BJ (cell line): ENCODE measurements at places on chromosomes 7 and 10.

DNA sequence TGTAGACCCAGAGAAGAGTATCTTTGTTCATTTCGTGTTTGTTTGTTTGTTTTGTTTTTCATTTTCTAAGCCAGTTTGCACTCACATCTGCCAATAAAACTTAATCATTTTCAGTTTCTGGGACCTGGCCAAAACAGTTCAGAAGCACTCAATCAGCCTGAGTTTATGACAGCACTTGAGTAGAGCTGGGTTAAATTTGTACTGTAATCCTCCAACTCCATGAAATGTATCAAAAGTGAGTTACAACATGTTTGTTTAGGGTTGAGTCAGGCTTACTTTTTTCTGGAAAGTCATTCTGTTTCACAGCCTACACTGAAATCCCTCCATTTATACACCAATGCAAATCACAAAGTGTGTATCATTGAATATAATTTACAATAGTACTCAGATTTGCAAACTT is 91.9 kb downstream of the ZWINT start:
- DNase-seq: no peak

- DNase-seq: no peak
These were observed 222.8 kb upstream of the NRP1 start for GRCh38 chr10:33557313-33557712.

- no peak for DNase-seq
These were observed 5.6 kb downstream of the TMEM168 start for GRCh38 chr7:112784603-112785002.

GRCh38 chr7:148155000-148155399 is 435.6 kb upstream of the C7orf33 start:
- no peak for DNase-seq

DNA sequence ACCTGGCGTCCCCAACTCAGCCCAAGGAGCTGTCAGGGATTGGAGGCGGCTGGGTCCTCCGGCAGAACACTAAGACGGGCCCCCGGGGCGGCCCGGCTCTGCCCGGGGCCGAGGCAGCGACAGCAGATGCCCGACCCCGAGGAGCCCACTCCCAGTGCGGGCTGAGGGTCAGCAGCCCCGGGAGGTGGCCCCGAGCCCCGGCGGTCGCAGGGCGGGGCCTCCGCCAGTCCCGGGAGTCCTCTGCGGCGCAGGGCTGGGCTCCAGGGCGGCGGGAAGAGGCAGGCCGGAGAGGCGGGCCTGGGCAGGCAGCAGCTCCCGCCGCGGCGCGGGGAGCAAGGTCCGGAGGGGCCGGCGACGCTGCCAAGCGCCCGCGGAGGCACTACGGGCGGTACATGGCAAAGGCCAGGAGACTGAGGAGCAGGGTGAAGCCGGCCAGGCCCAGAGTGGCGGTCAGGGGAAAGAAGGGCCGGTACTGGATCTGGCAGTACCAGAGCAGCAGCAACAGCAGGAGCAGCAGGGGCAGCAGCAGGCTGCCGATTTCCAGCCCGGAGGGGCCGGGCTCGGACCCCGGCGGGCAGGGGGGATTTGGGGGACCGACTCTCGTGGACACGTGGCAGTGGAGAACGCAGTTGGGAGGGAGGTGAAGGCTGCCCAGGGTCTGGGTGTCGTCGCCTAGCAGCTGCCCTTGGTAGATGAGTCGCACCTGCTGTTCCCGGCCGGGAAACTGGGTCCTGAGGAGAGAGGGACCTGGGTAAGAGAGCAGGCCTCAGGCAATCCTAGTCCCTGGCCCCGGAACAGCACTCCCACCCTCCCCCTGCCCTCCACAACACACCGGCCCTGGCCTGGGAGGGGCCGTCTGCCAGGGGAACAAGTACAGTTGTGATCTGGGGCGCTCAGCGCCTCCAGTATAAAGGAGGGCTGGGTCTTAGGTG is 827 bp upstream of the FASTK start:
- no peak for DNase-seq

GRCh38 chr10:31467791-31468535 is 148.9 kb downstream of the ZEB1 start:
- no peak for DNase-seq

DNA sequence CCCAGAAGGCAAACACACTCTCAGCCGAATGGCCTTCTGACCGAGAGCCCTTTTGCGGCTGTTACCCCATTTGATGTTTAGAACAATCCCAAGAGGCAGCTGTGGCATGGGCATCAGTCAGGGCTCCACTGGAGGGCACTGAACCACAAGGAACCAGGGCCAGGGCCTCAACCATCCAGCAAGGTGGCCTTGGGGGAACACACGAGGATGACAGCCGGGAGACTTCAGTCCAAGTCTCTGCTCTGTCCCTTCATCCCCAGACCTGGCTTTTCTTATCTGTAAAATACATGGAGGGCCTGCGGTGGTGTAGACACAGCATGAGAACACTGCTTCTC is 63.6 kb upstream of the INSIG1 start:
- DNase-seq: no peak

DNA sequence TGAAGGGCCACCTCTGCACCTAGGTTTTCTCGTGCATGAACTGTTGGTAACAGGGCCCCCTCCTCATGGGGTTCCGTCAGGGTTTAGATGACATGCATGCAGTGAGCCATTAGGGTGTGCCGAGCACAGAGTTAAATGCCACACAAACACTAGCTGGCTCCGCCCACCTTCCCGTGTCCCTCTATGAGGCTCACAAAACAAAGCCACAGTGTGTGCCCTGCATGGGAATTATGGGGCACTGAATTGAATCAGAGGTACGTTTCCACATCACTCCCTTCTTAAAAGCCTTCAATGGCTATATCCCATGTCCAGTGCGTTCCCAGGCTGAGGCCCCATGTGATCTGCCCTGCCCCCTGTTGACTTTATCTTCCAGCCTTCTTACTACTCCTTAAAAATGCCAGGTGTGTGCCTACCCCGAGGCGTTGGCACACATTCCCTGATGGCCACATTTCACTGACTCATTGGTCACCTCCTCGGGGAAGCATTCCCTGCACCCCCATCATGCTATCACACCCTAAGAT is 35.7 kb downstream of the GSDME start:
- no peak for DNase-seq

DNA sequence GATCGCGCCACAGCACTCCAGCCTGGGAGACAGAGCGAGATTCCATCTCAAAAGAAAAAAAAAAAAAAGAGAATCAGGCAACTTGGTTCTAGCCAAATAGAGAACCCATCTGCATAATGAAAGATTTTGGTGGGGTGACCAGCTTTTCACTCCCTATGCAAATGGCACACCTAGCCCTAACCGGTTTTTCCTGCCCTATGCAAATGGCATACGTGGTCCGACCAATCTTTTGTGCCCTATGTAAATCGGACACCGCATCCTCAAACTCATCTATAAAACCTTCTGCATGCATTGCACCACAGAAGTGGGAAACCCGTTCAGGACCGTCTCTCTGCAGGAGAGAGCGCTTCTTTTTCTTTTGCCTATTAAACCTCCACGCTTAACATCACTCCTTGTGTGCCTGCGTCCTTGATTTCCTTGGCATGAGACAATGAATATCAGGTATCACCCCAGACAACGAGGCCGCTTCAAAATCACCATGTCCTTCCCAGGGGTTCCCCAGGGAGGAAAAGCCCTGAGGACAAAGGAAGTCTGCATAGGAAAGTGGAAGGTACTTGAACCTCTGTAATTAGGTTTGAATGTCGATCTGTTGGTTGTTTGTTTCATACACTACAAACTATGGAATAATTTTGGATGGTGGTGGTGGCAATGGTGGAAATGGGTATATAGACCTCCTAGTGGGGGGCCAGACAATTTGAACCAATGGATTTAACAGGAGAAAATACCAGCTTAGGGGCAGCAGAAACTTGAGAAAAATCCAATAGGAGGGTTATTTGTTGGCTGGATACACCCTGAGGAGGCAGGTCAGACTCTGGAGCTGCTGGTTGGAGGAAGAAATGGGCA is 396.2 kb downstream of the TYW1 start:
- no peak for DNase-seq

- DNase-seq: peak; percentile 55
These were observed 143.1 kb downstream of the GNAI1 start for GRCh38 chr7:80277434-80278427.

GRCh38 chr7:40711706-40712105 is 576.9 kb downstream of the SUGCT start:
- DNase-seq: no peak

DNA sequence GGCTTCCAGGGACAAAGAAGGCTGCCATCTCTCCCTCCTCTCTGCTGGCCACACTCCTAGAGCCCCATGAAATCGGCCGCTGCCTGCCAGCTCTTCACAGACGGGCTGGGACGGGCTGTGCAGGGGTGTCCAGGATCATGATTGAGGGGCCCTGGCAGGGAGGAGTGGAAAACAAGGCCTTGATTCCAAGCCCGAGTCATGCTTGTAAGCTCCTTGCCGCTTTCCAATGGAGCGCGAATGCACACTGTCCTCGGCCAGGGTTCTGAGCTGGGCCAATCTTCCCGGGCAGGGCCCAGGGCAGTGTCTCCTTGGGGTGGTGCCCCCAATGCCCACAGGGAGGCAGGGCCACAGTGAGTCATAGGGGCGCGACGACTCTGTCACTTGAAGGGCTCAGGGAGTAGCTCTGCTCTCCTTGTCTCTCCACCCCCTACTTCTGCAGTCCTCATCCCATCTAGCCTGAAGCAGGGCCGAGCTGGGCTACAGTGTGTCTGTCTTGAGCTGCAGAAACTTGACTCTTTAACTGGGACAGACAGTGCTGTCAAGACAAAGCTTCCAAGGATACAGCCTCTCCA is 186.2 kb upstream of the SVIL start:
- no peak for DNase-seq

DNA sequence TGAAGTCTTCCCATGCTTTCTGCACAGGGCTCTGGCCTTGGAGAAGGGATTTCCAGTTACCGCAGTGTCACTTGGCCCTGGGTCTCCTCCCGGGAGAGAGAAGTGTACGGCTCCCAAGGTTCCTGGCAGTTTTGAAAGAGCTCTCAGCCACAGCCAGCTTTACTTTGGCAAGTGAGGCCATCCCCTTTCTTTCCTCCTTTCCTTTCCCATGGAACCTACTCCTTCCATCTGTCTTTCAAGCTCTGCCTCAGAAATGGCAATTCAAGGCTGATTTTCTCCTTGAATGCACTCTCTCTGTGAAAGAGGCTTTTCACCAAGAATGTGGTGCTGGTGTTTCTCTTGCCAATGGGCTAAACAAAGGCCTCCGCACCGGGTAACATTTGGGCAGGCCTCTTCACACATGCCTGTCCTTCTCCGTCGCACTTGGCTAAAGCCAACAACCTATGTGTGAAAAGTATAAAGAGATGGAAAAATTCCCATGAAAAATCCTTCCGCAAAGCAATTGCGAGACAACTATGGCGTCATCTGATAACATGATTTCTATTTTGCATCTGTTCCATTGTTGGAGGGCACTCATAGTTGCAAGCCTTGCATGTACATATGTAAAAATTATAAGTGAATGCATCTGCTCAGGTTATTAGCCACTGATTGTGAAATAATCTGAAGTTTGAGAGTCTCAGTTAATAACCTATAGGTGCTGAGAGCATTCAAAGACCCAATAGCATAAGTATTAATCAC is 125.4 kb downstream of the PFKFB3 start:
- DNase-seq: no peak

DNA sequence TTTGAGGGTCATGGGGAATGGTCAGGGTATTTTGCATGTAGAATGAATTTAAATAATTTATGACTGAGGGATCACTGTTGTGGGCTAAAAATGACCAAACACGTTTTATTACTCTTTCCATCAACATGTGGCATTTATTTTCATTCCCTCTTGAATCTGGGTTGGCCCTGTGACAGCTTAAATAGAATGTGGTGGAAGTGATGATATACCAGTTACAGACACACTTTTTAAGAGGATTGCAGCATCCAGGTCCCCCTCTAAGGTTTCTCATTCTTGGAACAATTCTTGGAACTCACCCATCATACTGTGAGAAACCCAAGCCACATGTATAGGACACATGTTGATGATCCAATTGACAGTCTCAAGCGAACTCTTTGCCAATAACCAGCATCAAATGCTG is 272.4 kb downstream of the ETV1 start:
- DNase-seq: no peak

- DNase-seq: no peak
These were observed 2.4 kb downstream of the TMEM72 start for GRCh38 chr10:44913350-44914081.

- no peak for DNase-seq
These were observed 179.2 kb upstream of the FAM3C start for GRCh38 chr7:121575194-121575765.

- no peak for DNase-seq
These were observed 24.5 kb downstream of the STEAP1 start for GRCh38 chr7:90178679-90179278.

GRCh38 chr7:26185844-26186180 is 14.7 kb downstream of the HNRNPA2B1 start:
- DNase-seq: no peak

DNA sequence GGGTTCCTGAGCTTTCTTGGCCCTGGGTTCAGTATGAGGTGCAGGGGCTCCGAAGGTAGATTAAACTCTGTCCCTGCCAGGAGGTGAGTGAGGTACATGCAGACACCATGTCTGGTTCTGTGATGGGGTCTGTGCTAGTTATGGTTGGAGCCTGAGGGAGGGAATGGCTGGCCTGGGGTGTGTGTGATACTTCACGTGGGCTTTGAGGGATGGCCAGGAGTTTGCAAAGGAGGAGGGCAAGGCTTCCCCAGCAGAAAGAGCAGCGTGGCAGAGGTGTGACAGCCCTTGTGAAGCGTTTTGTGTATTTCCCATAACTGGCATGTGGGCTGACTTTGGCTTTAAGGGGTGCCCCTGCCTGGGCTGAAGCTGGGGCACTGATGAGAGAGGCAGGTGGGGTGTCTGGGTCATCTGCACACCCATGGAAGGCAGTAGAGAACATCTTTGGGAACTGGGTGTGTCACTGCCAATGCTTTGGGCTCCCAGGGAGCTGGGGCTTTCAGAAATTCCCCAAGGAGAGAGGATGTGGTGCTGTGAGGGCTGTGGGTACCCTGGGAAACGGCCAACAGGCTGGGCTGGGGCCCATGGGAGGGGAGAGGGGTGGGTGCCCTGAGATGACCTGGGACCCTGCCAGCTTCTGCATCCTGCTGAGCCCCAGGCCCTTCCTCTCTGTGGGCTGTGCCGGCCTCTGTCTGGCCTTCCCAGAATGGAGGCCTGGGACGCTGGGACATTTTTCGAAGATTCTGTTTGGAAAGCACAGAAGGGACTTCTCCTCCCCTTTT is 4.6 kb downstream of the PALD1 start:
- DNase-seq: no peak
